Natural killer cell treated with Interleukin-12 subunit alpha and Interleukin-12 subunit beta and Interleukin-15 and Interleukin-18, amount 100 ng/mL, for 72 hours (primary cell): ENCODE measurements at places on chromosomes 3 and 15. TPM values are rescaled to one million over a fixed set of nuclear protein-coding genes. Genes with fewer than 3 reads are reported as not detected.
A peak's percentile ranks its signal among the peaks of the same experiment; 100 is the strongest.

Gene ZNF385D
- total RNA-seq: not detected

Gene RLBP1
- total RNA-seq: not detected

GRCh38 chr3:56288258-56288657, 180.0 kb downstream of the ERC2 start:
- no peak for DNase-seq
- no peak overlapping the region for H3K4me3 ChIP-seq
- H3K36me3 ChIP-seq: no peaks in the 10 kb centered on the region
- H3K27ac ChIP-seq: no peak overlapping the region
- peaks cover 4% of the 10 kb centered on the region for H3K4me1 ChIP-seq

GRCh38 chr3:127975153-127976029, 60.4 kb downstream of the KBTBD12 start:
- no peak for DNase-seq
- no peak overlapping the region for H3K27ac ChIP-seq
- H3K27me3 ChIP-seq: peaks cover 15% of the 10 kb centered on the region
- H3K4me3 ChIP-seq: no peak overlapping the region
- no peaks in the 10 kb centered on the region for H3K4me1 ChIP-seq

GRCh38 chr15:99504823-99505551, 60.8 kb upstream of the MEF2A start:
- peaks cover 24% of the 10 kb centered on the region for H3K27me3 ChIP-seq
- H3K4me3 ChIP-seq: peak overlapping the region; percentile 86
- H3K36me3 ChIP-seq: peaks cover 4% of the 10 kb centered on the region
- peaks cover 58% of the 10 kb centered on the region for H3K4me1 ChIP-seq
- DNase-seq: no peak
- H3K27ac ChIP-seq: no peak overlapping the region

GRCh38 chr3:128382221-128382807, 84.4 kb downstream of the DNAJB8 start:
- no peak overlapping the region for H3K27ac ChIP-seq
- no peak overlapping the region for H3K4me3 ChIP-seq
- H3K36me3 ChIP-seq: no peaks in the 10 kb centered on the region
- H3K4me1 ChIP-seq: peaks cover 6% of the 10 kb centered on the region
- no peak for DNase-seq

GRCh38 chr15:74314795-74315438, 52.5 kb downstream of the CYP11A1 start:
- peaks cover 17% of the 10 kb centered on the region for H3K4me1 ChIP-seq
- H3K27ac ChIP-seq: peak overlapping the region; percentile 53
- H3K36me3 ChIP-seq: no peaks in the 10 kb centered on the region
- H3K4me3 ChIP-seq: peak overlapping the region; percentile 69
- no peak for DNase-seq

- no peak for DNase-seq
- H3K27ac ChIP-seq: no peak overlapping the region
- no peak overlapping the region for H3K4me3 ChIP-seq
- peaks cover 15% of the 10 kb centered on the region for H3K36me3 ChIP-seq
Measured at GRCh38 chr3:17149076-17149475, 264.3 kb downstream of the PLCL2 start.

- no peak overlapping the region for H3K4me3 ChIP-seq
- H3K27ac ChIP-seq: no peak overlapping the region
- H3K27me3 ChIP-seq: peaks cover 33% of the 10 kb centered on the region
- DNase-seq: no peak
- no peaks in the 10 kb centered on the region for H3K36me3 ChIP-seq
Measured at GRCh38 chr3:123790254-123791072, 93.7 kb downstream of the MYLK start.

DNA sequence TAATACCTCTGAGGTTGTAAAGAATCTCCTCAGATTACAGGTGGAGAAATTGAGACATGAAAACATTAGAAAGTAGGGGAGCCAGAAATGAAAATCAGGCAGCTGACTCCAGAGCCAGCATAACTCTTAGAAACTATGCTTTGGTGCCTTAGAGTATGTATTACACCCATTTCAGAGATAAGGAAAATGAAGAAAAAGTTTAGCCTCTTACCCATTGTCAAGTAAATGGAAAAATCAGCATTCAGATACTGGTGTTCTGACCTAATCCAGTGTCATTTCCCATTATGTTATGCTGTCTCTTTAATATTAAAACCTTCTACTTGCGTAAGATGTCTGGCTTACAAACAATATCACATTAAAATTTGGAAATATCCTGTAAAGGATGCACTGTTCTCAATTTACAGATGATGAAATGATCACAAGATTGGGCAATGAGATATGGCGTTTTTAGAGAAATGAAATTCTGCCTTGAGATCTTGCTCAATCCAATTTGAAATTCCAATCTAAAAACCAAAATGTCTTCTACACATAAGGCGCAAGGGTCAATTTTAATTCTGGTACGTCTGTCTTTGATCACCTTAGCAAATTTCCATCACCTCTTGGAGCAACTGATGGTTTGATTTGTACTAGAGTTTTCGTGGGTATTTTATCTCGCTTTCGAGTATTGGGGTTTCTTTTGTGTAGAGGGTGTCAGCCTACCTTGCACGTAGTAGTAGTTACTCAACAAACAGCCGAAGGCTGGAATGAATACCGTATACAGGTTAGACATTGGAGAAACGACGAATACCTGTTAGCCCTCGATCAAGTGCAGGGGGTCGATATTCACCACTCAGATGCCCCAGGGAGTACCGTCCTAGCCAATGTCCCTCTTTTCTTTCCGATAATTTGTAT, 902 bp upstream of the ZCWPW2 start:
- no peak for DNase-seq
- no peaks in the 10 kb centered on the region for H3K27me3 ChIP-seq
- H3K27ac ChIP-seq: peak overlapping the region; percentile 97
- peak overlapping the region; percentile 96 for H3K4me3 ChIP-seq
- peaks cover 24% of the 10 kb centered on the region for H3K36me3 ChIP-seq

DNA sequence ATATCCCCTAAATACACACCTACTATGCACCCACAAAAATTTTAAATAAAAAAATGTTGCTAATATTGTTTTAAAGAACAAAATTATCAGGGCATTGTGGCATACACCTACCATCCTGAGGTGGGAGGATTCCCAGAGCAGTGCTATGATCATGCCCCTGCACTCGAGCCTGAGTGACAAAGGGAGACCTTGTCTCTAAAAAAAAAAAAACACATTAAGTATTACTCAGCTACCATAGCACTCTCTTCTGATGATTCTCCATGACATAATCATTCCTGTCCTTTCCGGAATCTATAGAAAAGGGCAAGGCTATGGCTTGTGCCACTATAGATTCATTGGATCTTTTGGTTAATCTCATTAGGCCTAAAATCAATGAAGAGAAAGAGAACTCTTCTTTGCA, 77.4 kb downstream of the ACAP2 start:
- peaks cover 21% of the 10 kb centered on the region for H3K4me1 ChIP-seq
- no peak overlapping the region for H3K27ac ChIP-seq
- no peak for DNase-seq
- no peaks in the 10 kb centered on the region for H3K27me3 ChIP-seq
- peaks cover 19% of the 10 kb centered on the region for H3K36me3 ChIP-seq

- no peak for DNase-seq
- peaks cover 7% of the 10 kb centered on the region for H3K27me3 ChIP-seq
- no peak overlapping the region for H3K4me3 ChIP-seq
- no peaks in the 10 kb centered on the region for H3K4me1 ChIP-seq
- H3K27ac ChIP-seq: no peak overlapping the region
Measured at GRCh38 chr3:152638707-152639450, 196.1 kb upstream of the P2RY1 start.

GRCh38 chr15:90159213-90159612, 41.9 kb upstream of the SEMA4B start:
- H3K27me3 ChIP-seq: no peaks in the 10 kb centered on the region
- no peaks in the 10 kb centered on the region for H3K36me3 ChIP-seq
- H3K27ac ChIP-seq: no peak overlapping the region
- DNase-seq: no peak

- no peaks in the 10 kb centered on the region for H3K27me3 ChIP-seq
- H3K27ac ChIP-seq: peak overlapping the region; percentile 99
- H3K36me3 ChIP-seq: peaks cover 12% of the 10 kb centered on the region
- peaks cover 17% of the 10 kb centered on the region for H3K4me1 ChIP-seq
- peak overlapping the region; percentile 100 for H3K4me3 ChIP-seq
Measured at GRCh38 chr3:128122013-128122412, 1.6 kb downstream of the RUVBL1 start.

GRCh38 chr3:14343338-14344112, 58.9 kb upstream of the SLC6A6 start:
- H3K36me3 ChIP-seq: no peaks in the 10 kb centered on the region
- no peak for DNase-seq
- peaks cover 2% of the 10 kb centered on the region for H3K27me3 ChIP-seq
- no peak overlapping the region for H3K4me3 ChIP-seq
- H3K4me1 ChIP-seq: no peaks in the 10 kb centered on the region
- H3K27ac ChIP-seq: no peak overlapping the region

DNA sequence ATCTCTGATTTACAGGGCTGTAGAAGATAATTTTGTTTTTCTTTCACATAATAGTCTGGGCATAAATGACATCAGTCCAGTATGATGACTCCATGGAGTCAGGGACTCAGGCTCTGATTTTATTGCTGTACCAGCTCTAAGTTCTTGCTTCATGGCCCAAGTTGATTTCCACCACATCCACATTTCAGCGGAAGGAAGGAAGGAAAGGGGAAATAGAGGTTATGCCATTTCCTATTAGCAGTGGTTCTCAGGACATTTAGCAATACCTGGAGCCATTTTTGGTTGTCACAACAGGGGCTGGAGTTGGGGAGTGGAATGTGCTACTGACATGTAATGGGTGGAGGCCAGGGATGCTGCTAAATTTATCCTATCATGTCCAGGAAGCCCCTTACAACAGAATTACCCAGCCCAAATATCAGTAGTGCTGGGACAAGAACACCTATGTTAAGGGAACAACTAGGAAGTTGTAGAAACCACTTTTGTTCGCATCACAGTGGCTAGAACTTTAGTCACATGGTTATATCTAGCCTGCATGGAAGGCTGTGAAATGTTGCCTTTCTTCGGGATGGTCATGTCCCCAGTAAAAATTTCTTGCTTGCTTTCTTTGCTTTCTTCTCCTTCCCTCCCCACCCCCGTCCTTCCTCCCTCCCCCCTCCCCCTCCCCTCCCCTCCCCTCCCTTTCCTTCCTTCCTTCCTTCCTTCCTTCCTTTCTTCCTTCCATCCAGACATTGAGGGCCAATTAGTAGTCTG, 42.1 kb downstream of the OXSR1 start:
- no peaks in the 10 kb centered on the region for H3K36me3 ChIP-seq
- peak overlapping the region; percentile 39 for H3K27ac ChIP-seq
- H3K4me3 ChIP-seq: no peak overlapping the region
- H3K4me1 ChIP-seq: peaks cover 47% of the 10 kb centered on the region
- DNase-seq: no peak

GRCh38 chr15:48604567-48604966, 40.9 kb downstream of the FBN1 start:
- H3K4me1 ChIP-seq: no peaks in the 10 kb centered on the region
- no peak overlapping the region for H3K27ac ChIP-seq
- no peaks in the 10 kb centered on the region for H3K36me3 ChIP-seq
- H3K4me3 ChIP-seq: no peak overlapping the region
- H3K27me3 ChIP-seq: peaks cover 4% of the 10 kb centered on the region

GRCh38 chr15:43270676-43271306, 4.1 kb upstream of the TGM5 start:
- DNase-seq: no peak
- H3K27me3 ChIP-seq: peaks cover 28% of the 10 kb centered on the region
- no peak overlapping the region for H3K27ac ChIP-seq
- H3K36me3 ChIP-seq: no peaks in the 10 kb centered on the region
- H3K4me1 ChIP-seq: peaks cover 12% of the 10 kb centered on the region

- H3K36me3 ChIP-seq: no peaks in the 10 kb centered on the region
- no peak overlapping the region for H3K27ac ChIP-seq
- no peak for DNase-seq
- H3K4me3 ChIP-seq: no peak overlapping the region
- H3K27me3 ChIP-seq: peaks cover 62% of the 10 kb centered on the region
- H3K4me1 ChIP-seq: no peaks in the 10 kb centered on the region
Measured at GRCh38 chr3:12428126-12428525, 56.2 kb upstream of the TSEN2 start.

DNA sequence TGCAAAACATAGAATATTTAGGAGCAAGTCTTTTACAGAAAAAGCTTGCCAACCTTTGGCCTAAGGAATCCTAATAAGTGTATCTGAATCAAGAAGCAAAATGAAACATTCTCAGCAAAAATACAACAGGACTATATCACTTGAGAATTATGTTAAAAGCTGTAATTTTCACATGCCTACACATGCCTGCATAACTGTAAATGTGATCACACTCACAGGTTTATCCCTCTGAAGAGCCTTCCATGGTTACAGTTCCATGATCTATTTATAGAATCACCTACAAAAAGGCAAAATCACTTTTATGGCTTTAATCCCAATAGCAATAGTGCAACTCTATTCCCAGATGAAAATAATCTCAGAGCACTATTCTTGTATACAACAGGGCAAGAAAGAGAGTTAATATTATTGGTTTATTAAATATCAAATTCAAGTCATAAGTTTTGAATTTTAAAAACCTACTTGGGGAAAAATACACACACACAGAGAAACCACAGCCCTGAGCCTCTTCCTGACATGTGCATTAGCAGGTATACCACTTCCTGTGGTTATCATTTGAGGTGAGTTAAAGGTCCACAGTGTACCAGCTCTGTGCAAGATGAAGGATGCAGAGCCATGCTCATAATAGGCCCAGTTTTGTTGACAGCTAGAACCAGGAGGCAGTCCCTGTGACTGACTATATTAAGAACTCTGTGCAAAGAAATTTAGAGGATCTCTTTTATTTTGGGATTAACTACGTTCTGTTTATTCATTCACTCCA, 252.5 kb upstream of the TGFBR2 start:
- H3K27ac ChIP-seq: peak overlapping the region; percentile 75
- H3K4me3 ChIP-seq: peak overlapping the region; percentile 72
- peaks cover 13% of the 10 kb centered on the region for H3K27me3 ChIP-seq
- H3K4me1 ChIP-seq: peaks cover 56% of the 10 kb centered on the region
- no peaks in the 10 kb centered on the region for H3K36me3 ChIP-seq
